ENCODE measurements at places on chromosomes 7 and 10.

DNA sequence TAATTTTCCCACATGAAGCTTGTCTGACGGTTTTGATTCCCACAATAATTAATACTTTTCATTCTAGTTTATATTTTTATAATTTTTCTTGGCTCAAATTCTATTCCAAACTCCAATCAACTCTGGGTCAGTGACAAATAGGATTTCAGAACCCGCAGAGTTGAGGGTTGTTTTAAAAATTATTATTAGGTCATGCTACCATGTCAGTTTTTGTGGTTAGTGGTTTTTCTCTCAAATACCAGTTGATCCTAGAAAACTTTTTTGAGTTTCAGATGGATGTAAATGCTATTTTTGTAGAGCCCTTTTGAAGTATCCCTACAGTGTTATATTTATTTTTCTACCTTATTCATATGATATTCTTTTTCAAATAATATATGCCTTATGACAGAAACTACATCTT is 237.4 kb downstream of the SEMA3D start:
- H3K27me3 ChIP-seq = no peaks in the 10 kb centered on the region
- DNase-seq = no peak
- H3K4me3 ChIP-seq = no peak overlapping the region
- no peaks in the 10 kb centered on the region for H3K4me1 ChIP-seq
- H3K36me3 ChIP-seq = no peaks in the 10 kb centered on the region

DNA sequence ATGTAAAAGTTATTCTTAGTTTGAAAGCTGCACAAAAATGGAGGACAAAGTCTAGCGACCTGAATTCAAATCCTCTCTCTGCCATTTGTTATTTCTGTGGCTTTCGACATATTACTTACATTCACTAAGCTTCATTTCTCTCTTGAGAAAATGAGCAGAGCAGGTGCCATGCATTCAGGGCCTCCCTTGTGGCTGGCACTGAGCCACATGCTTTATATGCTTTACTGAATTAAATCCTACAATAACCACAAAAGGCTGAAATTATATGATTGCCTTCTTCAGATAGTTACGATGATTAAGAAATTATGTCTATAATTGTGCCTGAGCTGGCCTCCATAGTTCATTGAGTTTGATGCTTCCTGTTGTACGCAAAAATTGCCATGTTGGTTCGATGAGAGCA is 98.7 kb downstream of the NPSR1 start:
- no peaks in the 10 kb centered on the region for H3K36me3 ChIP-seq
- peak; percentile 6 for DNase-seq
- H3K4me1 ChIP-seq = peaks cover 54% of the 10 kb centered on the region
- H3K27me3 ChIP-seq = no peaks in the 10 kb centered on the region

GRCh38 chr10:8047452-8048280 is 6.8 kb upstream of the GATA3 start:
- no peak overlapping the region for H3K4me3 ChIP-seq
- no peaks in the 10 kb centered on the region for H3K4me1 ChIP-seq
- H3K27me3 ChIP-seq = peaks cover 40% of the 10 kb centered on the region
- no peak overlapping the region for H3K27ac ChIP-seq
- no peaks in the 10 kb centered on the region for H3K36me3 ChIP-seq

- no peak overlapping the region for H3K4me3 ChIP-seq
- no peak overlapping the region for H3K27ac ChIP-seq
These were observed 54.6 kb downstream of the STK32C start for GRCh38 chr10:132253092-132253687.

- no peak for DNase-seq
- no peak overlapping the region for H3K27ac ChIP-seq
- no peak overlapping the region for H3K4me3 ChIP-seq
- no peaks in the 10 kb centered on the region for H3K36me3 ChIP-seq
- H3K4me1 ChIP-seq = no peaks in the 10 kb centered on the region
These were observed 20.2 kb downstream of the CALML3 start for GRCh38 chr10:5545011-5545410.

DNA sequence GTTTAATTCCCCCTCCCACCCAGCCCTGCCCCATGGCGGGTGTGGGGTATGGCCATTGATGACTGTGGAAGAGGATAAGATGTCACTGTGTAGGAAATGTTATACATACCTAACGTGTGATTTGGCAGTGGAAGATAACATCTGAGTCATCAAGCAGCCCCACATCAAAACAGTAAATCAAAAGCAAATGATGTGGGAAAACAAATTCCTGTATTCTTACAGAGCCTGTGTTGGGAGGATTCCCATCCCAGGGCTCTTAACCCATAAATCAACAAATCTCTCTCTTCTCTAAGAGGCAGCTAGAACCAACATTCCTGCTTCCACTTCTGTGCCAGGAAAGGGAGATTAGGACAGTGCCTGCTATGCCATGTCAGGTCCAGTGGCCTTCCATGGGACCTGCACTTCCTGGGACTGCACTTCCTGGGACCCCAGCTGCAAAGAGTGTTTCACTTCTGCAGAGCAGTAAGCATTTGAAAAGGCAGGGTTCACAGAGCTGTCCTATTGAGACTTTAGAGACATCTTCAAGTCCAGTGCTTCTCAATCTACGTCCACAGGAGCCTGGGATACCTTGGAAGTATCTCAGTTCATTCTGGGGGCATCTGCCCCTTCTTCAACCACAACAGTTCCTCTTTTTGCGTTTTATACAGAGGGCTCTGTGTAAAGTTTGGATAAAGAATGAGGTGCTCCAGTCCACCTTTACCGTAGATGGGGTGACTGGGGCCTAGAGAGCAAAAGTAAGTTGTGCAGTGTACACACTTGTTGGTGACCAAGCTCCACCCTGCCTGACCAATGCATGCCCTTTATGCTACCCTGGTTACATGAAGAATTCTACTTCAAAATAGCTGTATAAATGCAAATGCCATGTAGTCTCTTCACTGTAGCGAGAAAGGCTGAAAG is 45.7 kb downstream of the ATXN7L1 start:
- H3K36me3 ChIP-seq = no peaks in the 10 kb centered on the region
- H3K4me3 ChIP-seq = no peak overlapping the region
- no peaks in the 10 kb centered on the region for H3K27me3 ChIP-seq
- no peak for DNase-seq

- H3K4me3 ChIP-seq = no peak overlapping the region
- H3K27ac ChIP-seq = no peak overlapping the region
- H3K36me3 ChIP-seq = no peaks in the 10 kb centered on the region
- DNase-seq = no peak
- H3K4me1 ChIP-seq = no peaks in the 10 kb centered on the region
These were observed 8.3 kb downstream of the SFRP4 start for GRCh38 chr7:37908221-37908788.

DNA sequence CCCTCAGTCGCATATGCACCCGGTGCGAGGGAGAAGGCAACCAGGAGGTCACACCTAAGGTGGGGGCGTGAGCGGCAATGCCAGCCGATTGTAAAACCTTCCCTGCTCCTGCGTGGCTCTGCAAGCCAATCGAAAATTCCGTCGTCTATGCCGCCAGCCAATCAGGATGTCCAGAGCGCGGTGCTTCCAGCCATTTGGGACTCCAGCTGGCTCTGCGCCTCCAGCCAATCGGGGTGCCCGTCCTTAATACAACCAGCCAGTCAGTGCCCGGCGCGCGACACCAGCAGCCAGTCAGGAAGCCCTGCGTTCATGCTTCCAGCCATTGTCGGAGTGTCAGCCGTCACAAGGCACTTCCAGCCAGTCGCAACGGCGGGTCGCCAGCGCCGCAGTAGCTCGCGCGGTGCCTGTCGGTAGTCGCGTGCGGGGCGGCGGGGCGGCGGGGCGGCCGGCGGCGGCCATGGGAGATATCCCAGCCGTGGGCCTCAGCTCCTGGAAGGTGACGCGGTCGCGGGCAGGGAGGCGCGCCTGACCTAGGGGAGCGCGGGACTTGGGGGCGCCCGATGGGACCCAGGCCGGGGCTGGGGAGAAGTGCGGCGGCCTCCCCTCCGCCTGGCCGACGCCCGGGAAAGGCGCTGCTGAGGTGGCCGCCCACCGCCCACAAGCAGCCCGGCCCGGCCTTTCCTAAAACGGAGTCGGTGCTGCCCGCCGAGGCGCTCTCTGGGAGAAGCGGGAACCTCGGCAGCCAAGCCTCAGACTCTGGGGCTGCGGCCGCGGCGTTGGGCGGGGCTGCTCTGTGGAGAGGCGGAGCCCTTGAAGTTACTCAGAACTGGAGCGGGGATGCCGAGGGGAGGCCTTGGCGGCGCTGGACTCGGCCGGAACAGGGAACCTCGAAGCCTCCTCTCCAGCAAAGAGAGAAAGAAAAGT is at the start of gene AKR1E2:
Gene AKR1E2 (plus strand): TSS at position 340 of the 924 bp plus-strand sequence. CDS start 118 bp downstream, at position 458.
- H3K36me3 ChIP-seq = no peaks in the 10 kb centered on the region
- DNase-seq = peak; percentile 47
- no peaks in the 10 kb centered on the region for H3K4me1 ChIP-seq
- H3K4me3 ChIP-seq = peak within 1 kb of the TSS; percentile 41

DNA sequence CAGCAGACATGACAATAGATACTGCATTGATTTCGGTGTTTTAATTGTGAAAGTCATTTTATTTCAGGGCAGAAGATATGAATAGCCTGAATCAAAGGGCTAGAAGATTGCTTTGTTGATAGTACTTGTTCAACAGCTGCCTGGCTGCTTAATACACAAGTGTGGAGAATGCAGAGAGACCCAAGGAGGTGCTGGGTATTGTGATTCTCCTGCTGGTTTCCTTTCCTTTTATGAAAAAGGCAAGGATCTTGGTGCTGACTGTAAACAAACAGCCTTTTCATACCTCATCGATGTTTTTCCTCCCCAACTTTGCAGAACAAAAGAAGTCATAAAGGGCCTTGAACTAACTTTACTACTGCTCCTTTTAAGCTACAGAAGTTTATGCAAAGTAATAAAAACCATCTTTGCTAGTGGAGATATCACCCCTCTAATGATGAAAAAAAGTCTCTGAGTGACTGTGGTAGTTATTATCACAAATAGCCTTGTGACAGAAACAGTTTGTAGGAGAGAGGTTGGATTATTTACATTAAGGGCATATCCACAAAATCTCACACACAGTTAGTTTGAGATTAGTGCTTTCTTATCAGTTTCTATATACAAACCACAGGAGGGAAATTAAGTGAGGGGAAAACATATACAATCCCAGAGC is 800.0 kb downstream of the LRMDA start:
- H3K27ac ChIP-seq = no peak overlapping the region
- H3K36me3 ChIP-seq = no peaks in the 10 kb centered on the region
- H3K4me1 ChIP-seq = no peaks in the 10 kb centered on the region
- no peak overlapping the region for H3K4me3 ChIP-seq
- no peak for DNase-seq

- no peaks in the 10 kb centered on the region for H3K36me3 ChIP-seq
- no peak overlapping the region for H3K4me3 ChIP-seq
- no peak for DNase-seq
- no peaks in the 10 kb centered on the region for H3K27me3 ChIP-seq
- H3K27ac ChIP-seq = no peak overlapping the region
These were observed 189.2 kb upstream of the AGK start for GRCh38 chr7:141361960-141362359.

GRCh38 chr7:157809863-157810851 is 473.4 kb downstream of the DNAJB6 start:
- H3K36me3 ChIP-seq = no peaks in the 10 kb centered on the region
- DNase-seq = no peak
- no peak overlapping the region for H3K4me3 ChIP-seq

GRCh38 chr10:79074732-79075131 is 6.0 kb downstream of the ZMIZ1 start:
- peaks cover 16% of the 10 kb centered on the region for H3K4me1 ChIP-seq
- H3K27me3 ChIP-seq = no peaks in the 10 kb centered on the region
- no peaks in the 10 kb centered on the region for H3K36me3 ChIP-seq
- no peak for DNase-seq
- no peak overlapping the region for H3K27ac ChIP-seq
- H3K4me3 ChIP-seq = no peak overlapping the region

DNA sequence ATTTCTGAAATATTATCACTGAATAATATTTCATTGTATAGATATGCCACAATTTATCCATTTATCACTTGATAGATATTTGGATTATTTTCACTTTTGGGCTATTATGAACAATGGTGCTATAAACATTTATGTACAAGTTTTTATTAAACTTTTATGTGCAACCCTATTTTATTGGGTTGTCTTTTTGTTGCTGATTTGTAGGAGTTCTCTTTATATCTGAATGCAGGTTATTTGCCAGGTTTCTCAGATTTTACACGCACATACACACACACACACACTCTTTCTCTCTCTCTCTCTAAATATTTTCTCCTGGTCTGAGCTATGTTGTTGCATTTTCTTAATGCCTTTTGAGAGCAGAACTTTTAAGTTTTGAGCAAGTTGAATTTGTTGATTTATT is 36.2 kb downstream of the ADK start:
- no peak overlapping the region for H3K27ac ChIP-seq
- H3K4me3 ChIP-seq = no peak overlapping the region
- no peaks in the 10 kb centered on the region for H3K27me3 ChIP-seq
- DNase-seq = no peak
- H3K4me1 ChIP-seq = peaks cover 18% of the 10 kb centered on the region

DNA sequence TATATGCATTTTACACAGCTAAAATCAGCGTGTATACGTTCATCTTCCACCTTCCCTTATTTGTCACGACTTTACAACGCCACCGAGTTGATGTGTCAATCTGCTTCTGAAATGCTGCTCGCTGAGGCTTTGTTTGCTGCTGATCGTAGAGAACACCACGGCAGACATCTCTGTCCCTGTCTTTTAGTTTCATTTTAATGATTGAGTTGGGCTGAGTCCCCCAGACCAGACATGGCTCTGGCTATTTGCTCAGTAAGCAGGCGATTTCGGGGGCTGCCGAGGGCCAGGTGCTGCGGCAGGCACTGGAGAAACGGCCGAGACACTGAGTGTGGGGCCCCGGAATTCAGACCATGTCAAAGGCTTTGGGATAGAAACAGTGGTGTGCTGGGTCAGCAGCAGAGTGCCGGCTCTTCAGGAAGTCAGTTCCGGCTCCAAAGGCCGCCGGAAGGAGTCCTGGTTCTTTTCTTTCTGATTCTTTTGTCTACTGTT is 5.0 kb downstream of the LRRC27 start:
- peak overlapping the region; percentile 14 for H3K27ac ChIP-seq
- no peaks in the 10 kb centered on the region for H3K36me3 ChIP-seq
- peak; percentile 10 for DNase-seq
- H3K4me1 ChIP-seq = peaks cover 6% of the 10 kb centered on the region

DNA sequence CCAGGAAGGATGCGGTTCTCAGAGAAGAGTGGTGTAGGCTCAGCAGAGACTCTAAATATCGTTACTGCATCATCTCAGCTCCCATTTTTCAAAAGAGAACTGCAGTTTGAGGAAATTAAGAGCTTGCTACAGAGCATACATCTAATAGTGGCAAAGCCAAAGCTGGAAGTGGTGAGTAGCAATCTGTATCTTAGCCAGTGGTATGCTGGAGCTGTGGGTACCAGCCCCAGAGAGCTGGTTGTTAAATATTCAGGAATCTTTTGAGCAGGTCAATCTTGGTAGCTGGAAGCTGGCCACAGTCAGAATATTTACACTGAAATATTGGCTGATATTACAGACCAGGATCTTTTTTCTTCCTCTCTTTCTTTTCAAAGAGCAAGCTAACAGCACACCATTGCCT is 88.4 kb upstream of the STEAP1B start:
- H3K4me1 ChIP-seq = peaks cover 41% of the 10 kb centered on the region
- H3K27me3 ChIP-seq = no peaks in the 10 kb centered on the region
- H3K4me3 ChIP-seq = no peak overlapping the region

- no peak for DNase-seq
- no peak overlapping the region for H3K27ac ChIP-seq
- no peaks in the 10 kb centered on the region for H3K27me3 ChIP-seq
These were observed 4.8 kb downstream of the CRPPA start for GRCh38 chr7:16416289-16417282.

All from MM.1S (cell line).